A549 (cell line): ENCODE measurements at places on chromosomes 2 and 18. TPM values are rescaled to one million over a fixed set of nuclear protein-coding genes. Genes with fewer than 3 reads are reported as not detected.

Gene MAB21L4
- polyA plus RNA-seq: not detected in 3 replicates

Gene CXCR1
- polyA plus RNA-seq: not detected in 3 replicates

Gene KIF1A
- polyA plus RNA-seq: 0.26 to 0.35 TPM (median 0.28 TPM) in 3 replicates

Gene MCEE
- polyA plus RNA-seq: 9.7 to 10.7 TPM (median 10.3 TPM) in 3 replicates

Gene DNAJC5G
- polyA plus RNA-seq: not detected in 3 replicates

Gene ALPP
- polyA plus RNA-seq: 0.18 to 0.31 TPM (median 0.18 TPM) in 3 replicates

Gene CAVIN2
- 9.6 to 13.8 TPM (median 11.3 TPM) in 3 replicates for polyA plus RNA-seq

Gene FSHR
- not detected in 3 replicates for polyA plus RNA-seq

Gene PROKR1
- polyA plus RNA-seq: not detected in 3 replicates

Gene MC4R
- polyA plus RNA-seq: 0.05 to 0.08 TPM in 2 of 3 replicates, not detected in the other

Gene CREG2
- polyA plus RNA-seq: 1.3 to 1.6 TPM (median 1.6 TPM) in 3 replicates
